Retinal pigment epithelial cell (primary cell): ENCODE measurements at places on chromosomes 4 and X.

GRCh38 chrX:40145923-40146261, 48.1 kb upstream of the BCOR start:
- no peak for DNase-seq

- DNase-seq: no peak
These were observed 199.5 kb upstream of the UGT8 start for GRCh38 chr4:114399105-114399504.

DNA sequence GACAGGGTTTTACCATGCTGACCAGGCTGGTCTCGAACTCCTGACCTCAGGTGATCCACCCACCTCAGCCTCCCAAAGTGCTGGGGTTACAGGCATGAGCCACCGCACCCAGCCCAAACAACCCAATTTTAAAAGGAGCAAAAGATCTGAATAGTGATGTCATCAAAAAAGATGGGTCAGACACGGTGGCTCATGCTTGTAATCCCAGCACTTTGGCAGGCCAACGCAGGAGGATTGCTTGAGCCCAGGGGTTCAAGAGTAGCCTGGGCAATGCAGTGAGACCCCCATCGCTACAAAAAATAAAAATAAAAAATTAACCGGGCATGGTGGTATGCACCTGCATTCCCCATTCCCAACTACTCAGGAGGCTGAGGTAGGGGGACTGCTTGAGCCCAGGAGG, 6.1 kb downstream of the ELF2 start:
- DNase-seq: no peak

DNA sequence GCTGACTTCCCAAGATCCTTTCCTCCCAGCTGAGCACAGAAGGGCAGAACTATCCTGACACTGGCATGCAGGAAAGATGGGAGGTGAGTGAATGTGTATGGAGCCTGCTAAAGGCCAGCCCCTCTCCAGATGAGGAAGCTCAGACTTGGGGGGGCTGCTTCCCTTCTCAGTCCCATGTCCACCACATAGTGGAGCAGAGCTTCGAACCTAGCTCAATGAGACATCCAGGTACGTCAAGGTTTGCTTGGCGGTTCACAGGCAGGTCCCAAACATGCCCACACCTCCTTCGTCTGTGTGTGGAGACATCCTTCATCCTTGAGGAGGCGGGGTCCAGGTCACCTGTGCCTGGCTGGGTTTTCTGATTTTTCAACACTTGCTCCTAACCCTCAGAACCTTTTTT, 31.3 kb downstream of the ACSL1 start:
- DNase-seq: no peak

GRCh38 chr4:98642991-98643426, 15.4 kb downstream of the TSPAN5 start:
- no peak for DNase-seq
